Activated CD4-positive, alpha-beta T cell treated with anti-CD3 and anti-CD28 coated beads, Interleukin-2, amount 10 ng/mL, durations not matched to agents 24 days and 14 days (primary cell): ENCODE measurements at places on chromosomes 2 and 18. TPM values are rescaled to one million over a fixed set of nuclear protein-coding genes. Genes with fewer than 3 reads are reported as not detected.

DNA sequence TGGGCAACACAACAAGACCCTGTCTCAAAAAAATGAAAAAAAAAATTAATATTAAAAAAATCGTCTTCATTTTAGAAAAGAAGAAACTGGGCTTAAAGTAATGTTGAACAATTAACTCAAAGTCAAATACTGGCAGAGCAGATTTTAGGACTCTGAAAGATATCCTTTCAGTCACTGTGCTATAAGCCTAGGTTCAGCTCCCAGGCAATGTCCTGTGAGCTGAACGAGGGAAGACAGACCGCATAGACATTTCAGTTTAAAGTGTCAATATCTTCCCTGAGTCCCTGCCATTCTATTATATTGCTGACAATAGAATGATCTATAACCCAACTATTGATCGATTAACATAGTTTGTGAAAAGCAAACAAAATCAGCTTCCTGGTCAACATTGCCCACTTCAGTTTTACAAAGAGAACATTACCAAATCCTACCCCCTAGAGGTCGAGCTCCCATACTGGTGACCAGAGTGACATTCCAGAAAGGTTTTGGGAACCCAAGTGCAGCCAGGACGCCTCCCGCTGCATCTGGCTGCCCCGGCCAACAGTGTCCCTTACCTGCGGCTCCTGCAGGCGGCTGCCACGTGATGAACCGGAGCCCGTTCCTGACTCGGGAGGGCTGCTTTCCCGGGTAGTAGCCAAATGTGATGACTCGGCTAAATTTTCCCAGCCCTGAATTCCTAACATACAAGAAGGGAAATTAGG, 639 bp downstream of the MRO start:
- peaks cover 10% of the 10 kb centered on the region for H3K27me3 ChIP-seq
- no peak overlapping the region for H3K27ac ChIP-seq
- H3K36me3 ChIP-seq = no peaks in the 10 kb centered on the region

DNA sequence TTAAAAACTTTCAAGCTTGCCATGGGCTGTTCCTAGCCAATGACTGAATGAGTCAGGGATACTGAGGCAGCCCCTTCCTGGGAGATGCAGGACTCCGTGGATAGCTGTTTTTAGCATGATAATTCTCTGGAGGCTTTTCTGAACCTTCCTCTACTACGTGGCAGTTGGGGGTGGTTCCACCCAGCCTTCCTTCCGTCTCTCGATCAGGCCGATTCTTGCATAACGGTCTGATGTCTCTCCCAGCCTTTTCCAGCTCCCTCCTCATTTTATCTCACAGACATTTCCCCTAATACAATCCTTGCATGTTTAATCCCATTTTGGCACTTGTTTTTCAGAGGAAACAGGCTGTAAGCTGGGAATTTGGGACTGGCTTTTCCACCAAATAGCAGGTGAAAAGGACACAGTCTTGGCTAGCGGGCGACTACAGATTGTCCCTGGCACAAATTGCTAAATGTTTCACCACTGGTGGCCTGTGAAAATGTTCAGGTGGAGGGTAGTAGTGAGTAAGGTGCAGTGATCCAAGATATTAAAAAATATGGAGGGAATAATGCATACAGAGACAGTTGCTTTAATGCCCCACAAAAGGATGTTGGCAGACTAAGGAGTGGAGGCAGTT, 21.0 kb upstream of the CTLA4 start:
- no peak overlapping the region for H3K4me3 ChIP-seq
- no peak overlapping the region for H3K27ac ChIP-seq
- H3K36me3 ChIP-seq = no peaks in the 10 kb centered on the region
- H3K4me1 ChIP-seq = peaks cover 20% of the 10 kb centered on the region
- no peak for DNase-seq
- H3K27me3 ChIP-seq = no peaks in the 10 kb centered on the region

DNA sequence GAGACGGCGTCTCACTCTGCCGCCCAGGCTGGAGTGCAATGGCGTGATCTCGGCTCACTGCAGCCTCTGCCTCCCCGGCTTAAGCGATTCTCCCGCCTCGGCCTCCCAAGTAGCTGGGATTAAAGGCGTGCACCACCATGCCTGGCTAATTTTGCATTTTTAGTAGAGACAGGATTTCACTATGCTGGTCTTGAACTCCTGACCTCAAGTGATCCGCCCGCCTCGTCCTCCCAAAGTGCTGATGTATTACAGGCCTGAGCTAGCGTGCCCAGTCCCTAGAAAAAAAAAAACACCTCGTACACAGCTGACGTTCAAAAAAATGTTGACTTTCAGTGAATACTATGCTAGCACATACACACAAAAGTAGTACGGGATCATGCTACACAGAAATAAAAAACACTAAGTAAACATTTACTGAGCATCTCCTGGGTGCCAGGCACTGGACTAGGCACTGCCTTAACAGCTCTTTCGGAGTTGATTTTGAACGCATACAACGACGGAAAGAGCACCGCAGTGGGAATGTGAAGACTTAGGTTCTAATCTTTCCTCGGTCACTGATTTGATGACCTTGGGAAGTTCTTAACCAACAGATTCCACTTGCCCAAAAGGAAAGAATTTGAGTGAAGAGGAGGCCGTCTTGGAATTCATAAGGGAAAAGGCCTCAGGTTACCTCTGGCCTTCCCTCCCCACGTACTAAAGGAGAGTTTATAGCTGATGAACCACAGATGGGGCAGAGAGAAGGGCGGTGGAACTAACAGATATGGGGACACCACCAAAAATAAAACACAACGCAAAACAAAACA, 1.1 kb downstream of the DNAJC27 start:
- H3K4me3 ChIP-seq = peak overlapping the region; percentile 96
- no peaks in the 10 kb centered on the region for H3K27me3 ChIP-seq
- DNase-seq = no peak
- peak overlapping the region; percentile 100 for H3K27ac ChIP-seq
- peaks cover 20% of the 10 kb centered on the region for H3K36me3 ChIP-seq

DNA sequence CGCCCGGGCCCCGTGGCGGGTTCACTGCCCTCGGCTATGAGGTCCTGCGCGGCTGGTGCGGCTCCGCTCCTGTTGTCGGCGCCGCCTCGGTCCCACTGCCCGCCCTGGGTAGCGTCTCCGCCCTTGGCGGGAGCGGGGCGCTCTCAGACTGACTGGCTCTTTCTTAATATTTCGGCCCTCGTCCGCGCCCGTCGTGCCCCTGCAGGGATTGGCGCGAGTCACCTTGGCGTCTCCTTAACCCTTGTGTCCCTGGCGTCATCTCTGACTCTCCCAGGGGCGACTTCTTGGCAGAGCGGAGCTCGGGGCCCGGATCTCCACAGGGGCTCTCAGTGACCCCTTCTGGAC, 1.3 kb downstream of the PTMA start:
- no peak for DNase-seq
- peaks cover 46% of the 10 kb centered on the region for H3K36me3 ChIP-seq
- H3K4me3 ChIP-seq = peak overlapping the region; percentile 92
- H3K27me3 ChIP-seq = peaks cover 1% of the 10 kb centered on the region
- peak overlapping the region; percentile 96 for H3K27ac ChIP-seq
- peaks cover 34% of the 10 kb centered on the region for H3K4me1 ChIP-seq

The MRO gene
- total RNA-seq = not detected in 2 replicates

The LIMS3 gene
- total RNA-seq = 0.16 TPM in 1 of 2 replicates, not detected in the other

DNA sequence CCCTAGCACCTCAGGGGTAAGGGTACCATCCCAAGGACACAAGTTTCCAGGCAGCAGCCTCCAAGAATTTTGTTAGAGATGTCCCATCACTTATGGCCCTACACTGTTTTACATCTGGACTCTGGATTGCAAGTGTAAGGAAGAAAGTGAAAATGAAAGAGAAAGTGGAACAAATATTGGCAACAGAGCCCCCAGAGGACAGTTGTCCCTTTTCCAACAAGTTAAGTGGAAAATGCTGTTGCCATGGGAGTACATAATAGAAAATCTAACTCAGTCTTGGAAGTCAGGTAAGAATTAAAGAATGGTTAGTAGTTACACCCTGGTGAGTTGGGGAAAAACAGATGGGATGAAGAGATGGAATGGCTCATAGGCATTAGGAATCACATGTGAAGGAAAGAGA, 50.6 kb downstream of the TTC21B start:
- peak; percentile 62 for DNase-seq
- peak overlapping the region; percentile 52 for H3K27ac ChIP-seq
- H3K4me1 ChIP-seq = peaks cover 19% of the 10 kb centered on the region
- peak overlapping the region; percentile 48 for H3K4me3 ChIP-seq
- H3K36me3 ChIP-seq = peaks cover 33% of the 10 kb centered on the region

DNA sequence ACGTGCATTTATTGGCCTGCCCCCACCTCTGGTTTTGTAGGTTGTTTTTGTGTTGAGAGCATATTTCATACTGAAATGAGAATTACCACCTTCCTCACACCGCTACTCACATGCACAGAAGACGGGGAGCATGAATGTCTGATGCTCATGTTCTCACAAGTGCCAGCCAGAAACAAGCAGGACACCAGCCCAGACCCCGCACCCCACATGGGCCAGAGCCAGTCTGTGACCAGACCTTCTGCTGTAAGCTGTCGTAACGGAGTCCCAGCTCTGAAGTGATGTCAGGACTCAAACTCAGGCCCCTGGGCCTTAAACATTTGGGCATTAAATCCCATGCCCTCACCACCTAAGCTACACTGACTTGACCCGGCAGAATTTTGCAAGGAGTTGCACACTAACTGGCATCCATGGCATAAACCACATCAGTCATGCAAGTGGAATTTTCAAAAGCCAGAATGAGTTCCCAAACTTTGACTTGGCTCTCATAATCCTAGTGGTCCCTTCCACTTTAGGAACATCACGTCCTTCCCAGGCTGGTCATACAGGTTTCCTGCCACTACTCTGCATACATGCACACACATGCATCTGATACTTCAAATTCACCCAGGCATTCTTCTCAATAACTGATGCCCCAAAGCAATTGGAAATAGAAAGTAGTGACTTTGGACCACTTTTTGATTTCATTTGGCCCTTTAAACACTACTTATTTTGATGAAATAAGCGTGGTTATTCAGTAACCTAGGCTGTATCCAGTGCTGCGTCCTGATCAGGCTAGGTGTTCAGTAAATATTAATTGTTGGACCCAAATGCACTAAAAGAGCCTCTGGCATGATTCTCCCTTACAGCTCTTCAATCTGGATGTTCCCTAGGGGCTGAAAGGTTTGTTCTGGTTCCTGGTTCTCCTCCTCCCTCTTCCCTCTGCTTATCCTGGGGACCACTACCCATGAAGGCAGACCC, 223.1 kb upstream of the ID2 start:
- H3K36me3 ChIP-seq = no peaks in the 10 kb centered on the region
- H3K27me3 ChIP-seq = peaks cover 8% of the 10 kb centered on the region
- DNase-seq = no peak
- no peak overlapping the region for H3K4me3 ChIP-seq

DNA sequence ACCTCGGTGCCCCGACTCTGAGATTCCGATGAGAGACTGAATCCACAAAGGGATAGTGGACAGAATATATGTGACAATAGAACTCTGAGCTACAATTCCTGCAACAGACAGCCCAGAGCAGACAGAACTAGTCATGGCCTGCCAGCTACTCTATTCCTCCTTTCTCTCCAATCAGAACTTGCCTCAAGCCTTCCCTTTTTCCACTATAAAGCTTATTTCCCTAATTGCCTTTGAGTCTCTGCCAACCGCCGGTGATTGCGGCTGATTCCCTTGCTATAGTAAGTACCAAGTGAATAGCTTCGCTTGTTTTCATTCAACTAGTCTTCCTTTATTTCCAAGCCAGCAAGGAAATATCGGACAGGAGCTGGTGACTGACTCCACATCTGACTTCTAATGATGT, 96.8 kb downstream of the DSC3 start:
- no peaks in the 10 kb centered on the region for H3K27me3 ChIP-seq
- DNase-seq = no peak
- no peak overlapping the region for H3K4me3 ChIP-seq
- H3K36me3 ChIP-seq = no peaks in the 10 kb centered on the region
